IPS-NIHi11 (cell line): ENCODE measurements at places on chromosomes 5 and 9.

GRCh38 chr5:73678322-73678740 is 52.3 kb downstream of the ARHGEF28 start:
- no peak for DNase-seq

DNA sequence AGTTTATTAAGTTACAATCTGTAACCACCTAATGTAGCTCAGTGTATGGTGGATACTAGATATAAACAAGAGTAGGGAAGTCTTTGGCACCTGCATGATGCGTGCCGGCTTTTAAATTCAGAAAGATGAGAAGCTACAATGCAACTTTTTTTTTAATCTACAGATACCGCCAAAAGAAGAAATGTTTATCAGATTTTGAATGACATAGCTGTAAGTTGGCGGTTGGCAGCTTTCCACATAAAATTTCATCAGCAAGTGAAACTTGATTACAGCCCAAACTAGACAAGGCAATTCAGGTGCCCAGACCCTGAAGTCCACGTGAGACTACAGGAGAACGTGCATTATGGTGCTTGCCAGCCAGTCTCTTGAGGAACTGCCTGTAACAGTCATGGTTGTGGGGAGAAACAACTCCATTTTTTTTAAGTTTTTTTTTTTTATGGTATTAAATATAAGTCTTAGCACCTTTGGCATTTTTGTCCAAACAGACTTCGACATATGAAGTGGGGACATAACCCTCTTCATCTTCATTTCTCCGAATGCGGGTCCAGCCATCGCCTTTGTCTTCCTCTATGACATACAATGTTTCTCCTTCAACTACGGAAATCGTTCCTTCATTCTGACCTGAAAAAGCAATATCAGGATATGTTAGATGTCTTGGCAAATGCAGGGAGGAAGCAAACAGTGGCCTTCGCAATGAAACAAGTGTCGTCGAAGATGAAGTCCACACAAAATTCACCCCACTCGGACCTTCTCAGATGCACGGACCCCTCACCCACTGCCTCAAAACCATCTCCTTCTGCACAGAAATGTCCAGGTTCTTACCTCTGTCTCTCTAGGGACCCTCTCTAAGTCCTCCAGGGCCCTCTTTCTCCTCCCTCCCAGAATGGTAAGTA is 60.4 kb downstream of the USP20 start:
- no peak for DNase-seq

DNA sequence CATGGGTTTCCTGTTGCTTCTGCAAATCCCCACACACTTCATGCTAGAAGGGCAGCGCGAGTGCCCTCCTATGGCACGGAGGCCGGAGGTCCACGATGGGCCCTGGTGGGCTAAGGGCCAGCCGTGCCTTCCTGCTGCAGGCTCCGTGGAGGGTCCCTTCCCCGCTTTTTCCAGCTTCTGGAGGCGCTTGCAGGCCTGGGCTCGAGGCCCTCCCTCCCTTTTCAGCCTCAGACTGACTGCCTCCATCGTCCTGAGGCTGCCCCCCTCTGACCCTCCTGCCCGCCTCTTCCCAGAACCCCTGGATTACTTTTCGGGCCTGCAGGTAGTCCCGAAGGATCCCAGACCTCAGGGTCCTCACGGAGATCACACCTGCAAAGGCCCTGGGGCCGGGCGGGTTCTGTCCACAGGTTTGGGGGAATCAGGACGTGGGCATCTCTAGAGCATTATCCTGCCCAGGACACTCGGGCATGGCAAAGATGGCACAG is 3.2 kb upstream of the TERT start:
- no peak for DNase-seq

DNA sequence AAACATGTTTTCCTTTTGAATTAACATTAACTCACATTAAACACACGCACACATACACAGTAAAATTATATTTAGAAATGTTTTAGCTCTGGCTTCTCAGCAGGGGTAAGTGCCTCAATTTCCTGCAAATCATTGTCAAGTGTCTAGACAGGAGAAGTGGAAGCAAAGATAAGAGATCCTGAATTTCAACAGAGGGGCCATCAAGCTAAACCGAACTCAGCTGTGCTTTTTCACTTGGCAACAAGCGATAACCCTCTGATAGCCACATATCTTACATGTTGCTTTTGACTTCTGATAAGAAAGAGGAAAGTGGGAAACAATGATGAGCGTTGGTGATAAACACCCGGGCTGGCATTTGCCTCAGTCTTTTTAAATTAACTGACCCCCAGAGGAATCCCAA is 79.7 kb upstream of the SPDL1 start:
- DNase-seq = no peak

DNA sequence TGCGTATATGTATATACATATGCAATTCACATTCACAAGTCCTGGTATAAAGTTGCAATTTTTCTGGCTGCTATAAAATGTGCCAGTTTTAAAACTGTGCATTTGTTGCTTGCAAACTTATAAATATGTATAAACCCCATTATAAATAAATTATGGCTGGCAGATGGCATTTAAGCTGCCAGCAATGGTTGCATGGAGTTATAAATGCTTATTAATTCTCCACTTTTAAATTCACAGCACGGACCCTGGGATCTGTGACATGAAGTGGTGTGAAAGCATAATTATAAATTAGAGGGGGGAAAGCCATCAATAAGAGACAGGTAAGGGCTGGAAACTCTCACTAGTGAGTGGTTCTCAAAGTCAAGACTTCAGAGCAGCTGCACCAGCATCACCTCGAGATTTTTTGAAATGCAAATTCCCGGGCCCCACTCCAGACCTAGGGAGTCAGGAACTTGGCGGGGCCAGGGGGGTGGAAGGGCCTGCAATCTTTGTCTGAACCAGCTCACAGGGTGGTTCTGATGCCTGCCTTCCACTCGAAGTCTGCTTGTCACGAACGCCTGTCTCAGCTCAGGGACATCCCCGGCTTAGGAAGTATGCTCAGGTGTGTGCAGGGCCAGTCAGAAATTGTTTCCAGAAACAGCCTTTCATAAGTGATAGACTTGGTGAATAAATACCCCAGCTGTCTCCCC is 16.9 kb downstream of the S1PR3 start:
- no peak for DNase-seq
